ENCODE measurements at places on chromosomes 4 and X.

DNA sequence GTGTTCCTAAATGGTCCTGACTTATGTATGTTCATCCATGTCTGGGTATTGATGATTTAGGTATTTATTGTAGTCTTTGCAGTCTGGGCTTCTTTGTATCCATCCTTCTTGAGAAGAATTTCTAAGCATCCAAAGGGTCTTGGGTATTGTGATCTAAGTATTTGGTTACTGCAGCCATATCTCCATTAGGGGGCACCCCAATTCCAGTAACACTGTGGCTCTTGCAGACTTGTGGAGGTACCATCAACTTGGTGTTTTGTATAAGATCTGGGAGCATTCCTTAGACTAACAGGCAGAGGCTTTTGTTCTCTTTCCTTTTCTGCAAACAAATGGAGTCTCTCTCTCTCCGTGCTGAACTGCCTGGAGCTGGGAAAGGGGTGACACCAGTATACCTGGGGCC is 113.7 kb upstream of the NEXMIF start:
- DNase-seq = no peak

DNA sequence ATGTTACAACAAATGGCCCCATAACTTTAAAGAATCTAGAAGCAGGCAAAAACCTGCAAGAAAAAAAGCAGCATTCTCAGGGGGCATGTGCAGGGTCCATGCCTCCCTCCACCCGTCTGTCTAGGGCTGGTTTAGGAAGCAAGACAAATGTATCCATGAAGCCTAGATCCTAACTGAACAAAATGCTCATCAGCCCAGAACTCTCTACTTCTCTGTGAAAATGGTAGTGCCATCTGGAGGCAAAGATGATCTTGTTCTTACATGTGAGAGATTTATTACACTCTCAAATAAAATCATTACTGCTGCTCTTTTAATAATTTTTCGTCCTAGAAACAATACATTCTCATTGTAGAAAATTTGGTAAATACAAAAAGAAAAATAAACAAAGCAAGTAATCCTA is 26.7 kb downstream of the NR3C2 start:
- DNase-seq = no peak

DNA sequence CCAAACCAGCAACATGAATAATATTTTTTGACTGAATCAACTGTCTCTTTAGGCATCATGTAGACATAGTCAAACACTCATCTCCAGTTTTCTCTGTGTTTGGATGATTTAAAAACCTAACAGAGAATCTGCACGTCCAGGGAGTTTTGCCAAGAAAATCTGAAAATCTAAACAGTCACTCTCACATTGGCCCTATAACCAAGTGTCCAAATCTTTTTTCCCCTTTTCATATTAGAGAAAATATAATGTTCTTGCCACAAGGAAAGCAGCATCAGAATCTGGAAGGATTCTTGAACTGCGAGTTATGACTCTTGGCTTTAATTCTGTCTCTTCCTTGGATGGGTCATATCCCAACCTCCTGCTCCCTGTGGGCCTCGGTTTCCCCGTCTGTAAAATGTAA is 8.8 kb upstream of the CHRDL1 start:
- DNase-seq = no peak

DNA sequence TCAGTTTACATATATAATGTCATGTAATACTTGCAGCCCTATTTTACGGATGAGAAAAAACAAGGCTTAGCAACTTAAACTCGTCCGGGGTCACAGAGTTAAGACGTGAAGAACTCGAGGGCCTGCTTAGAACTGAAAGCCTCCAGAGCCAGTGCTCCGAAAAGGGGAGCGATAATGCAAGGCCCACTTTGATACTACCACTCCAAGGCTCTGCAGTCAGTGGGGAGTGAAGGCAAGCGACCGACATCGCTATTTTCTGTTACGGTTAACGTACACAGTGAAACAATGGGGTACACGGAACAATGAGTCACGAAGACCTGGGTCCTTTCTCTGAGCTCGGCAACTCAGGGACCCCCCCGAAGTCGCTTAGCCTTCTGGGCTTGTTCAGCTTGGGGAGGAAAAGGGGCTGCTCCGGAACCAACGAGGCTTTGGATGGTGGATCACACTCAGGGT is 965 bp downstream of the PPA2 start:
- DNase-seq = peak; percentile 17

- no peak for DNase-seq
These were observed 88.8 kb upstream of the KDR start for GRCh38 chr4:55214172-55214571.

DNA sequence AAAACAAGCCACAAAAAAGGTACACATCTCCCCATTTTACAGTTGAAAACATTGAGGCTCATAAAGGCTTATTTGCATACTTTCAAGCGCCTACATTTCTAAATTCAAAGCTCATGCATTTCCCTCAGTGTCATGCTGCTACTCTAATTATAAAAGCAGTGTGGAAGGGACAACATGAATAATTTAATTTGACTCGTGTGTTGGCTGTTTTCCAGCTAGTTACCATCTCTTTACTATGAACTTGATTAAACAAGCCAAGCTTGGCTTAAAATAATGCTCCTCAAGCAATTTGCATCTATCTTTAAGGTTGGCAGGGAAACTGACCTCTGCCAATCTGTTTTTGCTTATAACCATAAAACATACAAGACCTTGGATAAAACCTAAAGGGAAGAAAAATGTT is 252.5 kb upstream of the NEIL3 start:
- DNase-seq = no peak

DNA sequence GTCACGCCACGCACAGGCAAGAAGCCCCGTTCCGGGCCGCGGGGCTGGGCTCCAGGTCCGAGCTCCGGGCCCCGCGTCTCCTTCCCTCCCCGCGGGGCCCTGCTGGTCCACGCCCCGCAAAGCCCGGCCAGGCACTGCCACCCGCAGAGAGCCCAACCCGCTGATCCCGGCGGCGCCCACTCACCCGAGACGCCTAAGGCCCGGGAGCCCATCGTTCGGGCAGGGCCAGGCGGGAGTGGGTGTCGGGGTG is 870 bp downstream of the PDZD4 start:
- DNase-seq = no peak

- DNase-seq = no peak
These were observed 36.8 kb upstream of the VMA21 start for GRCh38 chrX:151359931-151360871.

DNA sequence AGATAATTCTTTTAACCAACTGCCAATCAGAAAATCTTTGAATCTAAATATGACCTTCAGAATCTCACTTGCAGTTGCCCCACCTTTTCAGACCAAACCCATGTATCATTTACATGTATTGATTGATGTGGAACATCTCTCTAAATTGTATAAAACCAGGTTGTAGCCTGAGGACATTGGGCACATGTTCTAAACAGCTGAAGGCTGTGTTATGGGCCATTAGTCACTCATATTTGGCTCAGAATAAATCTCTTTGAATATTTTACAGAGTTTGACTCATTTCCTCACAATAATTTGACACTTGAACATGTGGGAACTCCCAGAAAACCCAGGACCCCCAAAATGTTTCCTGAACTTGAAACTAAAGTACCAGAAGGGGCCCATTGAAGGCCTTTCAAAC is 58.7 kb downstream of the UGT2B10 start:
- DNase-seq = no peak

- DNase-seq = no peak
These were observed 25.3 kb downstream of the FHIP1A start for GRCh38 chr4:151434183-151434860.

- DNase-seq = no peak
These were observed 63.7 kb downstream of the ANK2 start for GRCh38 chr4:113113151-113113550.

GRCh38 chrX:136115904-136116297 is 31.4 kb upstream of the FHL1 start:
- DNase-seq = no peak

- no peak for DNase-seq
These were observed 105.5 kb downstream of the NEK1 start for GRCh38 chr4:169506903-169507302.

DNA sequence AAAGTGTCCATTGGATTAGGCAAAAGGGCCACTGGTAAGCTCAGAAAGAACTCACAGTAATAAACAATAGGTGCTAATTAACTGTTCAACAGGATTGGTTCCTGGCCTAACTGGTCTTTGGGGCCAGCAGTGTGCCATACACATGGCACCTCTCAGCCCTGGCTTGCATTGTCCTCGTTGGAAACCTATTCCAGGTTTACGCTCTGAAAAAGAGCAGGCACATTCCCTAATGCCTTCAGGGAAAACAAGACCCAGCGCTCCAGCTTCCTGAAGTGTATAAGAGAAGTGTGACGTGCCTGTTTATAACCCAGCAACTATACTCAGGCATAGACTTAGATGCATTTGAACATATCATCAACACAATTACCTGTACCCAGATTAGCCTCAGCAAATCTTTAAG is 51.9 kb upstream of the RBM47 start:
- no peak for DNase-seq

DNA sequence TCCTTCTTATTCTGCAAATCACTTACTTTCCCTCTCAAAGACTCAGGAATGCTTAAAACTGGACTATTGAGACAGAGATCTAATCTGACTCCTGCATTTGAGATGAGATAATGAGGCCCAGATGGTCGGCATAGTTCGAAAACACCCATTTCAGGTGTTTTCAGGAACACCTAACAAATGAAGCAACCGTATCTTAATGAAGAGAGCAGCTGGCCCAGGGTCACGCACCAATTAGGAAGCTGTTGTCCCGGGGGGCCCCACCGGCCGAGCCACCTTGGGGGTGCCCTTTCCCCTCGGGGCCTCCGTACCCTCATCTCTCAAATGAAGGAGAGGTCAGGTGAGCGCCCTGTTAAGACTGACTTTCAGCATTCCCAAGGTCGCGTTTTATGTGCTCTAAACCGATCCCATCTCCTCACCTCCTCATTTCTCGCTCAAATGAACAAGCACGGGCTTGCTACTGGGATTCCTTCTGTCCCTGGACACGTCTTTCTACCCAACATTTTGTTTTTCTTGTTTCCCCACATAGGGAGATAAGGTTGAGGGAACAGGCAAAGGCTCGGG is 824 bp downstream of the LRPAP1 start:
- no peak for DNase-seq

DNA sequence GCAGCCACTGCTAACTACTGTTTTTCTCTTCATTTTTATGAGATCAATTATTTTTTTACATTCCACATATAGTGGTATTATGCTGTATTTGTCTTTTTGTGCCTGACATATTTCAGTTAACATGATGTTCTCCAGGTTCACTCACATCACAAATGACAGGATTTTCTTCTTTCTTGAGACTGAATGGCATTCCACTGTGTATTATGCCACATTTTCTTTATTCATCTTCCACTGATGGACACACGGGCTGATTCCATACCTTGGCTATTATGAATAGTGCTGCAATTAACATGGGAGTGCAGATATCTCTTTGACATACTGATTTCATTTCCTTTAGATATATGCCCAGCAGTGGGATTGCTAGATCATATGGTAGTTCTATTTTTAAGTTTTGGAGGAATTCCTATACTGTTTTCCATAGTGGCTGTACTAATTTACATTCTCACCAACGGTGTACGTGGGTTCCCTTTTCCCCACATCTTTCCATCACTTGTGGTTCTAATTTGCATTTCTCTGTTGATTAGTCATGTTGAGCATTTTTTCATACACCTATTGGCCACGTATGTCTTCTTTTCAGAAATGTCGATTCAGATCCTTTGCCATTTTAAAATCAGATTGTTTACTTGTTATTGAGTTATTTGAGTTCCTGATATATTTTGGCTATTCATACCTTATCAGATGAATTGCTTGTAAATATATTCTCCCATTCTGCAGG is 14.9 kb upstream of the ZCCHC4 start:
- no peak for DNase-seq

DNA sequence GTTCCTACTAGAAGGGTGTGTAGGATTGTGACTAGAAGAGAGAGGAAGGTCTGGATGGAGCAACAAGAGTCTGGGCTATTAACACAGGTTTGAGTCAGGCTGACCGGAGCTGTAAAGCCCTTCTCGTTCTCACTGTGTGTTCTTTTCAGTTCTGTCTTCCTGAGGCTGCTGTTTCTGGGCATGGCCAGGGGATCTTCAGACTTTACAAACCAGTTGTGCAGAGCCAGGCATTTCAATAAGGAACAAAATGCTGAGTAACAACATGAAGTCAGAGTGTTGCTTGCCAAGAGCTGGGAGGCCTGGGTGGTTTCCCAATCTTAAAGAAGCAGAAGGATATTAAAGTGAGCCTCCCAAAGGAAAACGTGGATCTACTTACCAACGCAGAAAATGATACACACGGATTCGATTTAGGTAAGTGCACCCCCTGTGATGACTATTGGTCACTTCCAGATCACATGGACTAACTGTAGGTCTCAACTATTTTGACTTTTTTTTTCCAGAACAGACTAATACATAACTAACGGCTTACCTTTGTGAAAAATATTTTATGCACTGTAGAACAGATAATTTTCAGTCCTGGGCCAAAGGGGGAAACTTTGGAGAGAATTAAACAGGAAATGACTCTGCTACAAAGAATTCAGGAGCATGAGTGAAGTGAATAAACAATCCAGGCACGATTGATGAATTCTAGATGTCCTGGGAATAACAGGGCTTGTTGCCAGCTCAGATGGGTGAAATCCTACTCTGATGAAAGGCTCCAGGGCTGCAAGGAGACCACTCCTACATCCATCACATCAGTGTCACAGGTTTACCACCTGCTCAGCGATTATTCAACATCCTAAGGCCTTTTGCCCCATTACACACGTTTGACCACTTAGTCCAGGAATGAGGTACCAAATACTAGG is 94.5 kb downstream of the ANXA3 start:
- no peak for DNase-seq

GRCh38 chr4:6307230-6307629 is 37.6 kb downstream of the WFS1 start:
- DNase-seq = no peak

GRCh38 chr4:172721659-172722058 is 447.0 kb upstream of the GALNT7 start:
- DNase-seq = no peak

GRCh38 chr4:124682384-124682783 is 30.1 kb downstream of the ANKRD50 start:
- DNase-seq = no peak

DNA sequence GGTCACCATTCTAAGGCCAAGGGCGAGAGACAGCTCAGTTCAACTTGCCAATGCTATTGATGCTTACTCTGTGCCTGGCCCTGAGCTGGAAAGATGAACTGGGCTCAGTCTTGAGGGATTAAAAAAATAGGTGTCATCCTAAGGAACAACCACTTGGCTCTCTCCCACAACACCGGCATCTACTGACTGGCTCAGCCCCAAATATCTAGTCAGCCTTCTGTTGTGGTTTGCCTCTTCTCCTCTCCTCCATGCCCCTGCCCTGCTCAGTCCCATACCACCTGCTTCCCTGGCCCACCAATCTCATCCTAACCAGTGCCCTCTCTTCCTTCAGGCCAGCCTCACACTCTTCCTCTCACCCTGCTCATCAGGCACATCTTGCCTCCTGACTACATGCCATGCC is 29.6 kb downstream of the KDM5C start:
- no peak for DNase-seq

GRCh38 chr4:155033604-155034003 is 174.8 kb upstream of the NPY2R start:
- DNase-seq = no peak

All from activated naive CD8-positive, alpha-beta T cell treated with anti-CD3 and anti-CD28 coated beads, Interleukin-2, amount 50 U/mL, for 16 hours (primary cell).